ENCODE measurements at places on chromosomes 16 and 17.

DNA sequence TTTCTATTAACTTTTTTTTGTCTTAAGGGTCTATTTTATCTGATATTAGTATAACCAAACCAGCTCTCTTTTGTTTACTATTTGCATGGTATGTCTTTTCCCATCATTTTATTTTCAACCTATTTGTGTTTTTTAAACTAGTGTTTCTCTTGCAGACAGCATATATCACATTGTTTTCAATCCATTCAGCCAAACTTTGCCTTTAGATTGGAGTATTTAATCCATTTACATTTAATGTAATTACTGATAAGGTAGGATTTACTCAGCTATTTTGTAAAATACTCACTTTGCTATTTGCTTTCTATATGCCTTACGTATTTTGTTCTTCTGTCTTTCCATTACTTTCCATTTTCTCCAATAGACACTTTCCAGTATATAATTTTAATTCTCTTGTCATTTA lies 108.0 kb upstream of the NACA2 start:
- no peak for DNase-seq

DNA sequence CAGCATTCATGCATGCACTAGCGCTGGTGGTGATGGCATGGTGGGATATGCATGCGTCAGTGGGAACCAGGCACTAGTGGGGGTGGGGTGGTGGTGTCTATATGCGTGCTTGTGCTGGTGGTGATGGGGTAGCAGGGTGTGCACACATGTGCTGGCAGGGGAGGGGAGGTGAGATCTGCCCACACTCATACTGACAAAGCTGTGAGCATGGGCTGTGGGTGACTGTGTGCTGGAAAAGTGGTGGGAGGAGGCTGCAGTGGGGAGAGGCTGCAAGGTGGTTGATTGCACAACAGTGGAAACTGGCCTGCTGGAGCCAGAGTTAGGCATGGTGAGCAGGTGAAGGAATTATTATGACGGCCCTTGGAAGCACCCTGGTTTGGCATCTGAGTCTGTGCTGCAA lies 31.3 kb upstream of the TEKT1 start:
- no peak for DNase-seq

DNA sequence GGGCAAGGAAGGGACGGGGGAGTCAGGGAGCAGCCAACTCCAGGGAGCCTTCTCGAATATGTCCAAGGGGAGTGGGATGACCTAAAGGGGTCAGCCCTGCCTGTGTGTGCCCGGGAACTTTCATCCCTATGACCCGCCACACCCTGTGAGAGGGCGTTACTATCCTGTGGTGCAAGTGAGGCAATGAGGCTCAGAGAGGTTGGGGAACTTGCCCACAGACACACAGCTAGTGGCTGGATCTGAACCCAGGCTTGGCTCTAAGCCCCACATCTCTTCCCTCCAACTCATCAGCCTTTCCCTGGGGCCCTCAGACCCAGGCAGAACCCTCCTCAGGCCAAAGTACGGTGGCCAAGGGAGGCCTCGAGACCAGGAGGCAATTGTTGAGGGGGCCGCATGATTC lies 23.2 kb downstream of the JUP start:
- DNase-seq, result no peak

- DNase-seq, result no peak
Observed at GRCh38 chr17:56596691-56597494, 3.4 kb downstream of the NOG start.

DNA sequence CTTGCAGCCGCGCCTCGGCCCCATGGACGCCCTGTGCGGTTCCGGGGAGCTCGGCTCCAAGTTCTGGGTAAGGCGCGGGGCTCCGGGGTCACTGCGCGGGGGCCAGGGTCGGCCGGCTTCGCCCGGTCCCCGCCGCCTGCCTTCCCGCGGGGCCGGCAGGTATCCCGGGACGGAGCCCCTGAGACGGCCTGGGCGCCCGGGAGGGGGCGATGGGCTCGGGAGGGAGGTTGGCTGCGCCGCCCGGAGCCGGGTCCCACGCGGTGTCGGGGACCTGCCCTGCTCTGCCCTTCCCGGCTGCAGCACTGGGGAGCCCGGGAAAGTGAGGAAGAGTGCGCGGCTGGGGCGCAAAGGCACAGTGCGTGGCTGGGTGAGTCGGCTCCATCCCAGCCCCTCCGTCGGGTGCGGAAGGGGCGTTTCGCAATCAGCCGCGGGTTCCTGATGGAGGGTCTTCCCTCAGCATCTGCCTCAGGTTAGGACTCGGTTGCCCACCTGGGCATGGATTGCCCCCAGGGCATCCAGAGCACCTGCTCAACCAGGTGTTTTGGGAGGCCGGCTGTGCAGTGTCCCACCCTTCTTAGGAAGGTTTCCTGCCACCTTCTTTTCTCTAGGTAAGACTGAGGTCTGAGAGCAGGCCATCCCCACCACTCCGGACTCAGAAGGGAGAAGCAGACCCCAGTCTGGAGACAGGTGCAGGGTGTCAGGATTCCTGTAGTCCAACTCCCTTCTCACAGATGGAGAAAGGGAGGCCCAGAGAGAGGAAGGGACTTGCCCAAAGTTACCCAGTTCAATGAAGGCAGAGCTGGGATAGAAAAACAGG lies 442 bp downstream of the ABCC3 start:
- DNase-seq, result no peak
